ENCODE measurements at places on chromosomes 5 and 9. TPM values are rescaled to one million over a fixed set of nuclear protein-coding genes. Genes with fewer than 3 reads are reported as not detected.

The LRRC14B gene
- total RNA-seq: not detected

The GARIN3 gene
- not detected for total RNA-seq

The LHX6 gene
- 2.4 TPM for total RNA-seq

The ZNF879 gene
- total RNA-seq: 0.74 TPM

The NPDC1 gene
- total RNA-seq: 79.5 TPM

The SLC45A2 gene
- total RNA-seq: not detected

The FOXD4L3 gene
- 0.12 TPM for total RNA-seq
